ENCODE measurements at places on chromosomes 16 and 17.

- no peak for DNase-seq
Observed at GRCh38 chr16:57658878-57659674, 9.0 kb upstream of the ADGRG3 start.

GRCh38 chr17:42386777-42387657, 1.2 kb downstream of the STAT3 start:
- DNase-seq, result peak; percentile 25

DNA sequence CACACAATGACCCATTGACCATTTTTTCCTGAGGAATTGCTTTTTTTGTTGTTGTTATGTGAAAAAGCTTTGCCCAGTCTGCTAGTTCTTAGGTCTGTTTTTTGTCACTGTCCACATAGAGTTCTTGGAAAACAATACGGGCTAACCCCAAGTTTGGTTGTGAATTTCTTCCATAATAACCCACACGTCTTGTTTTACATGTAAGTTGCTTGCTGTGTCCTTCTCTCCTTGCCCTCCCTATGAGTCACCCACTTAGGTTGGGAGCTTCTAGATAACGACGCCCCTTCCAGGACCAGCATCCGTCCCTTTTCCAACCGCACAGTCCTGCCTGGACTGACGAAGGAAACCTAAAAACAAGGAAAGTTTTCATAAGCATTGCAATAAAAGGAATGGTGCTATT, 175.3 kb upstream of the HS3ST3A1 start:
- DNase-seq, result peak; percentile 41

- peak; percentile 88 for DNase-seq
Observed at GRCh38 chr16:13421726-13422125, 498.2 kb upstream of the ERCC4 start.

DNA sequence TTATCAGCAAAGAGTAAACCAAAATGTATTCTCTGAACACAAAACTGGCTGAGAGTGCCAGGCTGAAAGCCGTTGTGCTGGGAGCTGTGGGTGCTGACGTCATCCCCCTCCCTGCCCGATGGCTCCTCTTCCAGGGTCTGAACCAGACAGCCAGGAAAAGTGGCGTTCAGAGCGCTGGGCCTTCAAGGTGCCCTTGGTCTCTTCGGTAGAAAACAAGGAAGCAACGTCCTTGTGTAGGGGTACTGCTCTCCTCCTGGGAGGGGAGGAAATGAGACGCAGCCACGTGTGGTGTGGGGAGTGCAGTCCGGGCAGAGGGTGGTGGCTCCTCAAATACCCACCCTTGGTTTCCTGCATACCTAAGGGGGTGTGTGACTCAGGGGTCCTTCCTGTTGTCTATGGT, 394.7 kb downstream of the SEC14L1 start:
- DNase-seq, result peak; percentile 61

DNA sequence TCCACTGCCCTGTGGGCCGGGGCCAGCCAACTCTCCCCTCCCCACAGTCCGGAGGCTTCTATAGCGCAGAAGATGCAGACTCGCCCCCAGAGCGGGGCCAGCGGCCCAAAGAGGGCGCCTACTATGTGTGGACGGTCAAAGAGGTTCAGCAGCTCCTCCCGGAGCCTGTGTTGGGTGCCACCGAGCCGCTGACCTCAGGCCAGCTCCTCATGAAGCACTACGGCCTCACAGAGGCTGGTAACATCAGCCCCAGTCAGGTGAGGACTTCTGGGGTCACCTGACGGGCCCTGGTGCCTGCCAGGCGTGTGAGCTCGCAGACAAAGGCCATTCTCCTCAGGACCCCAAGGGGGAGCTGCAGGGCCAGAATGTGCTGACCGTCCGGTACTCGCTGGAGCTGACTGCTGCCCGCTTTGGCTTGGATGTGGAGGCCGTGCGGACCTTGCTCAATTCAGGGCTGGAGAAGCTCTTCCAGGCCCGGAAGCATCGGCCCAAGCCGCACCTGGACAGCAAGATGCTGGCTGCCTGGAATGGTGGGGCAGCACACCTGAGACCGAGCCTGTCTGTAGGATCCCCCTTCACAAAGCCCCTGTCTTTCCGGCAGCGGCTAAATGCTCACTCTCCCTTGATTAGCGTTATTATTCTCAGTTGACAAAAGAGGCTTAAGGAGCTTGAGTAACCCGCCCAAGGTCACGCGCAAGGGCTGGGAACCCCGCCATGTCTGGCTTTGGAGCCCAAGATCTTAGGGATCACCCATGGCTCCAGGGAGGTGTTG, 3.9 kb downstream of the SPATA20 start:
- peak; percentile 54 for DNase-seq

DNA sequence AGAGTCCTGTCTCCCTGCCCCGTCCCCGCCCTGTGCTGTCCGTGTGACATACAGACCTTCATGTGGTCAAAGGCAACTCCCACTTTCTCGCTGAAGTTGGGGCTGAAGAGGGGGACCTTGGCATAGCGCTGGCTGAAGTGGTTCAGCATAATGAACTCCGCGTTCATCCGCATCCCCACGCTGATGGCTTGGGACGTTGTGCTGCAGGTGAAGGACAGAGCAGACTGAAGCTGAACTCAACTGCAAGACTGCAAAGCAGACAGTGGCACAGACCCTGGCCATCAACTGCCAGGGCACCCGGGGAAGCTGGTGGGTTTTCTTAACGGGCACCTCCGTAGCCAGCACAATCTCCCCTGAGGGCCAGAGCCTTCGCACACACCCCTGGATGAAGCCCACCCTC, 24.2 kb downstream of the ELAC2 start:
- no peak for DNase-seq

DNA sequence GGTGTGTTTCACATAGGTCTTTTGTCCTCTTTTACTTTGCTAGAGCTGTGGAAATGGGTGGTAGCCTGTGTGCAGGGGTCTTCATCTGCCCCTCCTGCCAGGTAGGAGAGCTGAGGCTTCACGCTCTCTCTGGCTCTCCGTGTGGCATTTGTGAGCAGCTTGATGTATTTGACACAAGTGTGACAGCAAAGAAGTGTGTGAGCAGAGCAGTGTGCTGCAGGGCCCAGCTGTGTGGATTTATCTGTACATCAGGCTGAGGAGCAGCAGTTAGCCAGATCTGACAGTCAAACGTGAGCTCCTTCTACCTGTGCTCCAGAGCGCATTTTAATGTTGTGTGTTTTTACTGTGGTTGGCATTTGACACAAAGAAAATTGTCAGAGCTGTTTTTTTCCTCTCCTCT, 101.8 kb downstream of the FTO start:
- no peak for DNase-seq

- no peak for DNase-seq
Observed at GRCh38 chr16:78909226-78909625, 691.3 kb downstream of the MAF start.

DNA sequence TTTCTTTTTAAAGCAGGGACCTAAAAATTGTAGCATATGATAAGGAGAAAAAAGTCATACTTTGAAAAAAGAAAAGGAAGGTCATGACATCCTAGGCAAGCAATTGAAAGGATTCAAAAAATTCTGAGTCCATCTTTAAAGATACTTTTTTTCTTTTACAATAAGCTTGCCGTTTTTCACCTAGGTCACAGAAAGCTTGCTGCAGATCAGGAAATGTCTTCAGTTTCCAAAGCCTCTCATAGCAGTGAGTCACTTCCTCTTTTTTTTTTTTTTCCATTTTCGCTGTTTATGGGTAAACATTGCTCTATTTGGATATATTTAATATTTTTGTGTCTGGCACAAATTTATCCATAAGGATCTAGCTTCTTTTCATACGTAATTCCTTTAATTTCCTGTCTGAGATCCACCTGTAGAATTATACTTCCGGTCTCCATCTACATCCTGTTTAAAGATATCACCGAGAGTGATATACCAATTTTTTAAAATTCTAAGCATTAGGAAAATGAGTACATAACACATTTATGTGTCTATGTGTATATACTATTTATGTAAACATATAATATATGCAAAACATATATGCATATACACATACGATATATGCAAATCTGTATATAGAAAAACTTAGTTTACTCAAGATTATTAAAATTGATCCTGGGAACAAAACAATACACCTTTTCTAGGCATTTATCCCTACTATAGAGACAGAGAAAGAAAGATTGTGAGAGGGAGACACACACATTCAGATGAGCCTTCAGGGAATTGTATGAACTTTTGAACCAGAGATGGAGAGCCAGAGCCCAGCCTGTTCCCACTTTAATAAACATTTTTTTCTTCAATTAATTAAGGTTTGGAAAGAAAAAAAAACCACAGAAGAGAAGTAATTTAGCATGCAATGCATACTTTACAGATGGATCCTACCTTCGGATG, 134.4 kb downstream of the SKAP1 start:
- peak; percentile 57 for DNase-seq

DNA sequence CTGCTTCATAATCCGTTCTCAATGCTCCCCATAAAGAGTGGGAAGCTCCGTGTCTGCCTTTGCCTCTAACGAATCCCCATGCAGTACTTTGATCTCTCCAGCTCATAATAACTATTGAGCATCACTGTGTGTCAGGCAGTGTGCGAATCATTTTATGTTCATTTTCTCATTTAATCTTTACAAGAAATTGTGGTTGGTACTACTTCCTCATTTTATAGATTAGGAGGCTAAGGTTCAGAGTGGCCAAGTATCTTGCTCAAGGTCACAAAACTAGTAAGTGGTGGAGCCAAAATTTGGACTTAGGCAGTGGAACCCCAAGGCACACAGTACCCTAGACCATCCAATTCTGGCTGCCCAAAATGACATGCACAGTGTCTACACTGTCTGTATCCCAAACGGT, 44.8 kb downstream of the ABCC12 start:
- DNase-seq, result no peak

DNA sequence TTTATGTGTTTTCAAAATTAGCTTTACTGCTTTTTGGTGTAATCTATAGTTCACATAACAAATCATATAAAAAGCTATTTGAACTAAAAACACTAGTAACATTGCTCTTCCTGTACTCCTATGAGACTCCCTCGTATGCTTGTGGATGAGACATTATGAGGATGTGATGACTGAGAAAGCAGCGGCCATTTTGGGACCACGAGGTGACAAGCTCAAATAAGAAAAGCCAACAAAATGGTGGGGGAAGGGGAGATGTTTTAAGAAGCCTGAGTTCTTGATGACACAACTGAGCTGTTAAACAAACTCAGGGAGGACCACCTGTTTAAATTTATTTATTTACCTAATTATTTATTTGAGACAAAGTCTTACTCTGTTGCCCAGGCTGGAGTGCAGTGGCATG, 4.5 kb downstream of the CCL18 start:
- peak; percentile 22 for DNase-seq

- DNase-seq, result no peak
Observed at GRCh38 chr16:28492511-28492910, 637 bp upstream of the CLN3 start.

- DNase-seq, result no peak
Observed at GRCh38 chr16:30166202-30166902, 17.1 kb upstream of the CORO1A start.

DNA sequence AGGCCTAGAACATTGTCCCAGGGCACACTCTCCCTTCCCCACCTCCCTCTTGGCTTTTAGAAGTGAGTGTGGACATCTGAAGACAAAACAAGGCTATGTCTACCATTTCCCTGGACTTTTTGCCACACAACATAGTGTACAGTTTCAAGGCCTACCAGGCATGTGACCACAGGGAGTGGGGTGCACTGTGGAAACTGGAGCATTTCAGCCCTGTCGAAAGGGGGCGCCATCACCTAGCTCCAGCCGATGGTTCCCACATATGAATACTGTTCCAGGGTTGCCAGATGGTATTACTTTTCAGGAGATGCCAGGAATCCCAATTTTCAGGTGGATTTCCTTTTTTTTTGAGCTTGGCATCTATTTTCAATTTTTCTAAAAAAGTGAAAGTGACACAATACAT, 140.7 kb downstream of the KATNIP start:
- peak; percentile 20 for DNase-seq

GRCh38 chr16:60246086-60246485, 1512.0 kb upstream of the GOT2 start:
- no peak for DNase-seq

DNA sequence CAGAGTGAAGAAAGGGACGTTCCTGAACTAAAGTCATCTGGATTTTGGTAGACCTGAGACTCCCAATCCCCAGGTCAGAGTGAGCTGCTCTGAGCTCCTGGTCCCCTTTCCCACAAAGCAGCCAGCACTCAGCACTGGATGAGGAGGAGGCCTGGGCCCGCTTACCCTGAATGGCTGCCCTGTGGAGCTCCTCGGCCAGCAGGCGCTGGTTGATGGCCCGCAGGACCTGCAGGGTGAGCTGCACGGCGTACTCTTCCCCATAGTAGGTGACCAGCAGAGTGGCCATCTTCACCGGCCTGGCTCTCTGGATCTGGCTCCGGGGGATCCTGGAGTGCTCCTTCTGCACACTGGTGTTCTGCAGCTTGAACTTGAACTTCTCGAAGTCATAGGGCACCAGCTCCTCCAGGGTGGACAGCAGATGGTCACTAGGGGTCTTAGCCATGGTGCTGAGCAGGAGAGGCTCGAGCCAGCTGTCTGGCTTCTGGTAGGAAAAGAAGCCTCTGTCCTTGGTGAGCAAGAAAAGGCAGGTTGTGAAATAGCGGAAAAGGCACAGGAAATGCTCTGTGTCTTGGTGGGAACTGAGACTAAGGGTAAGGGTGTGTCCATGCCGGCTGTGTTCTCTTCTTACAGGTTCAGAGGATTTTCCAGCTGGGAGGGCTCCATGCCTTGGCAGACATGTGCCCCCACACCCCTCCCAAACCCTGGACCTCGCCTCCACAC, at the start of gene MEFV:
MEFV (minus strand) TSS at position 488 of the 720 bp plus-strand sequence; CDS start at position 442, 46 bp downstream.
- peak; percentile 61 for DNase-seq

- DNase-seq, result peak; percentile 82
Observed at GRCh38 chr17:43599835-43600234, 53.7 kb upstream of the ETV4 start.

DNA sequence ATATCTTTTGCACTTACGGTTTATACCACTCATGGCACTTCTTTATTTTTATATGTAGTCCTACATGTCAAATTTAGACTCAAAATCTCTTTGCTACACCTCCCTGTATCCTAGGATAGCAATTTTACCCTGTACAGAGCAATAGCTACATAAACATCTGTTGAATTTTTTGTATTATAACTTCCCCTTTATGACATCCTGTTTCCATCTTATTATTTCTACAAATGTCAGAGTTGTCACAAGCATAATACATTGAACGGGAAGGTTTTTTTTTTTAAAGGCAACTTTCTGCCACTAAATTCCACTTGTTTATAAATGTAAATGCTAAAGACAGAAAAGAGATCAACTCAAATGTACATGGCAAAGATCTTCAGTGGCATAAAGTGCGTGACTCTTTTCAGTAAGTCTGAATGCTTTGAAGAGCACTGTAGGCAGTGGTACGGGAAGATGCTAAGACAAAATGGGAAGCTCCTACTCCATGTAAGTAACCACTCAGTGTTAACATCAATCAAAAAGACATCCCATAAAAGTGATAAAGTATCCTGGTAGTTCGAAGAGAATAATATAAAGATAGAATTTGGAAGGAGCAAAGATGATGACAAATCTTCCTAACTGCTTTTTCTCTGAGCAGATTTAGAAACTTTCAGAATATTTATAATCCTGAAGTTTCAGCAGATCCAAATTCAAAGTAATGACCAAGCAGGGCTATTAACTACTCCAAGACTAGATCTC, 26.8 kb downstream of the GNA13 start:
- DNase-seq, result no peak
